8988T (cell line): ENCODE measurements at places on chromosomes 16 and 17.

DNA sequence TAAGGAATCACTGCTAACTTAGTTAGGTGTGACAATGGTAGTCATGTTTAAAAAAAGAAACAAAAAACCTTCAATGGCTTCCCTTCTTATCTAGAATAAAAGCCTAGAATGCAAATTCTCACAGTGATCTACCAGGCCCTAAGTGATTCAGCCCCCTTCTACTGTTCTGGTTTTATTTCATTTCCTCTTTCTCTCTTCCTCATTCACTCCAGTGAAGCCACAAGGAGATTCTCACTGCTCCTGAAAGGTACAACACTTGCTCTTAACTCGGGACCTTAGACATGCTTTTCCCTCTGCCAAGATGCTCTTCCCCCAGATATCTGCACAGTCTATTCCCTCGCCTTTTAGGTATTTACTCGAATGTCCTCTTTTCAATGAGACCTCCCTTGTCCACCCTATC, 3.7 kb downstream of the PIGS start:
- DNase-seq: no peak

GRCh38 chr16:8948831-8949230, 14.9 kb downstream of the USP7 start:
- DNase-seq: no peak

GRCh38 chr17:76548378-76549214, 8.8 kb downstream of the PRCD start:
- no peak for DNase-seq

DNA sequence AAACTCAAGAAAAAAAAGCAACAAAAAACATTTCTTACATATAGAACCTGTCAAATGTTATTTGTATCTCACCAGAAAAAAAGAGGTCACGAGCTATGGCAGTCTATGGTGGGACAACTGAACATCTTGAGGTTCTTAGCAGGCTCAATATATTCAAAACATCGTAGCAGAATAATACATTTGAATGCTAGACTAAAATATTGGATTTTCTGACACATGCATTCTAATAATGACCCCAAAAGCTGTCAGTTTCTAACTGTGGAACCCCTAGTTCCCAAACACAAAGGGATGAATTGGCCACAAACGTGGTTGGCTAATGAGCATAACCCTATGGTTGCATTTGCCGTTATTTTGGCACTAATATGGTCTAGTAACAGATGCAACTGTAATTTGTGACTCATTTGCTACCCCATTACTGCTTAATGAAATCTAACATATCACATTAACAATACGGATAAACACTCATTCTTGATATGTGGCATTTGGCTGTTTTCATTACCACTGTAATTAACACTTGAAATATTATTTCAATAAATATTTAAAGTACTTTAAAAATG, 81.2 kb downstream of the TOX3 start:
- DNase-seq: no peak

GRCh38 chr16:19196871-19197270, 28.8 kb downstream of the SYT17 start:
- DNase-seq: no peak

DNA sequence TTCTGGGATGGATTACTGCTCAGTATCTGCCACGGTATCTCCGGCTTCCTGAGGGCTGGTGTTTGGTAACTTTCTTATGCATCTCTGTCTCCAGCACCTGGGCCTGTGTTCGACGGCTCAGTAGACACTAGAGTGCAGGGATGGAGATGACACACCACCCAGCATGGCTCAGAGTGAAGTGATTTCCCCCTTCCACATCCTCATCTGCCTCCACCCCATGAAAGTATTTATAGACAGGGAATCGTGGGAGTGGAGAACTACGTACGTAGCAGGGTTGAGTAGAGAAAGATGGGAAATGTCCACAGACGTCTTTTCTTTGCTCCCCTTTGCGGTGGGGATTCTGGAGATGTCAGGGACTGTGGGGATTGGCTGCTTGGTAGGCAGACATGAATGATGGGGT, 11.8 kb upstream of the SLC25A19 start:
- DNase-seq: no peak

- no peak for DNase-seq
Measured at GRCh38 chr16:7335991-7336634, 3.5 kb downstream of the RBFOX1 start.
